ENCODE measurements at places on chromosomes 13 and 19. TPM values are rescaled to one million over a fixed set of nuclear protein-coding genes. Genes with fewer than 3 reads are reported as not detected.

GRCh38 chr19:7013678-7014077, 7.6 kb downstream of the MBD3L2B start:
- H3K27ac ChIP-seq, result no peak overlapping the region
- no peak for DNase-seq
- peaks cover 2% of the 10 kb centered on the region for H3K4me1 ChIP-seq

Gene ZNF470
- 6.4 TPM for total RNA-seq

DNA sequence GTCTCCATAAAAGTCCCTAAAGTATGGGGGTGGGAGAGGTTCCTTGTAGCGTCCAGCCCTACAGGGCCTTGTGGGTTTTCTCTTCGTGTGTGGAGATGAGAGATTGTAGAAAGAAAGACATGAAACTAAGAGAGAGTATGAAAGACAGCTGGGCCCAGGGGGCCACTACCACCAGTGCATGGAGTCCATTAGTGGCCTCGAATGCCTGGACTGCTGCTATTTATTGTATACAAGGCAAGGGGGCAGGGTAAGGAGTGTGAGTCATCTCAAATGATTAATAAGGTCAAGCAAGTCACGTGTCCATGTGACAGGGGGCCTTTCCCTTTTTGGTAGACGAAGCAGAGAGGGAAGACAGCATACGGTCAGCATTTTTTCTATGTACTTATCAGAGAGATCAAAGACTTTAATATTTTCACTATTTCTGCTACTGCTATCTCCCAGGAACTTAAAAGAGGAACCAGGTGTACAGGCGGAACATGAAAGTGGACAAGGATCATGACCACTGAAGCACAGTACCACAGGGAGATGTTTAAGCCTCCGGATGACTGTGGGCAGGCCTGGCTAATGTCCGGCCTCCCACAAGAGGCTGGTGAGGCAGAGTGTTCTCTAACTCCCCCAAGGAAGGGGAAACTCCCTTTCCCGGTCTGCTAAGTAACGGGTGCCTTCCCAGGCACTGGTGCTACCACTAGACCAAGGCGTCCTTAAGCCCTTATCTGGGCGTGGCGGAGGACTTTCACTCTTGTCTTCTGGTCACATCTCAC, 25.5 kb downstream of the FGF21 start:
- H3K27ac ChIP-seq, result peak overlapping the region; percentile 51
- no peaks in the 10 kb centered on the region for H3K36me3 ChIP-seq
- peaks cover 22% of the 10 kb centered on the region for H3K4me1 ChIP-seq
- no peaks in the 10 kb centered on the region for H3K27me3 ChIP-seq
- no peak for DNase-seq

Gene ENOX1
- not detected for total RNA-seq

Gene WDR62
- total RNA-seq, result 3.3 TPM

- no peak overlapping the region for H3K27ac ChIP-seq
- no peaks in the 10 kb centered on the region for H3K36me3 ChIP-seq
- H3K27me3 ChIP-seq, result no peaks in the 10 kb centered on the region
- peaks cover 33% of the 10 kb centered on the region for H3K4me1 ChIP-seq
- no peak for DNase-seq
Measured at GRCh38 chr19:49530708-49531107, 2.9 kb downstream of the RCN3 start.

Gene CYP2A6
- not detected for total RNA-seq

DNA sequence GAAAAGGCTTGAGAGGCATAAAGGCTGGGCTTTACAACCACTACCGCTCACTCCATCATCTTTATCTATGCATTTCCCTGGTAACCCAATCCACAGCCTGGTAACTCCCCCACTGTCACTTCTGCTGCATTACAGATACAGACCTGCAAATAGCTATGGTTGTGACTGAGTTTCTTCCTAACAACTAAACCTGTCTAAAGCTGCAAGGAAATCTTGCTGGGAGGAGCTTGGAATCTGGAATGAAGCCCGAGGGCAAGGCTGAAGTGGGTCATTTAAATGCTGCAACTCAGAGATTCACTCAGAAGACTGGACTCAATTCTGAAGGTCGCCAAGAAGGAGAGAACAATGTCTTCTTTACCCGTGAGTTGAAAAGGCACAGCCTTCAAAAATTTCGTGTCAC, at the start of gene LGALS13:
Gene LGALS13, plus strand, starts transcription at position 301 of the 400 bp plus-strand sequence. Its CDS starts 45 bp downstream, at position 346.
- H3K27me3 ChIP-seq, result peaks cover 31% of the 10 kb centered on the region
- H3K27ac ChIP-seq, result no peak within 1 kb of the TSS
- no peak within 1 kb of the TSS for H3K4me3 ChIP-seq
- DNase-seq, result no peak

GRCh38 chr13:78604782-78605611, 1.6 kb upstream of the POU4F1 start:
- no peak for DNase-seq
- H3K36me3 ChIP-seq, result no peaks in the 10 kb centered on the region
- H3K4me3 ChIP-seq, result no peak overlapping the region

Gene FFAR1
- 5.1 TPM for total RNA-seq

- peak overlapping the region; percentile 47 for H3K4me3 ChIP-seq
- H3K4me1 ChIP-seq, result peaks cover 24% of the 10 kb centered on the region
- H3K27me3 ChIP-seq, result no peaks in the 10 kb centered on the region
- DNase-seq, result no peak
Measured at GRCh38 chr19:20664901-20665781, 3.8 kb upstream of the ZNF626 start.

Gene MBD3L2
- total RNA-seq, result not detected
